Activated B cell treated with CpG ODN at 0.5 μM for 24 hours (primary cell): ENCODE measurements at places on chromosomes 7 and 10.

DNA sequence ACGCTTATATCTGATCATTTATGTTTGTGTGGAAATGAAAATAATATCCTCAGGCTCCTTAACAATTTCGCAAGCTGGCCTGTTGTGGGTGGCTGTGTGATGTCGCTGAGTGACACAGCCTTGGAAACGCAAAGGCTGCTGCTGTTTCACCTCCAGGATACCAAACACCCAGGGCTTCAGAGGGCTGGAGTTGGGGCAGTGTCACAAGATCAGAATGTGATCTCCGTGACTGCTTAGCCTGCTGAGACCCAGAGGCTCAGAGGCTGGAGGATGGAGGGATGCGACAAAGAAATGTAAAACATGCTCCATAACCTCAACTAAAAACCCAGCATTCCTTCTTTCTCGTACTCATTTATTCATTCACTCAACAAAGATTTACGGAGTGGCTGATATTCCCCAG, 37.2 kb upstream of the BMPER start:
- H3K36me3 ChIP-seq: no peaks in the 10 kb centered on the region
- no peak for DNase-seq
- no peaks in the 10 kb centered on the region for H3K4me1 ChIP-seq
- no peak overlapping the region for H3K27ac ChIP-seq
- no peak overlapping the region for H3K4me3 ChIP-seq
- H3K27me3 ChIP-seq: peaks cover 1% of the 10 kb centered on the region

- H3K36me3 ChIP-seq: no peaks in the 10 kb centered on the region
- no peak for DNase-seq
- no peaks in the 10 kb centered on the region for H3K4me1 ChIP-seq
- H3K27ac ChIP-seq: no peak overlapping the region
- H3K27me3 ChIP-seq: peaks cover 12% of the 10 kb centered on the region
Observed at GRCh38 chr7:131681961-131682360, 125.5 kb upstream of the PODXL start.

GRCh38 chr10:11533328-11533781, 78.1 kb downstream of the USP6NL start:
- peak overlapping the region; percentile 56 for H3K4me3 ChIP-seq
- H3K27ac ChIP-seq: peak overlapping the region; percentile 84
- H3K4me1 ChIP-seq: peaks cover 92% of the 10 kb centered on the region
- peaks cover 2% of the 10 kb centered on the region for H3K36me3 ChIP-seq
- DNase-seq: no peak
- no peaks in the 10 kb centered on the region for H3K27me3 ChIP-seq

GRCh38 chr10:95431900-95432342, 129.2 kb downstream of the SORBS1 start:
- no peaks in the 10 kb centered on the region for H3K4me1 ChIP-seq
- peaks cover 4% of the 10 kb centered on the region for H3K27me3 ChIP-seq
- no peak for DNase-seq
- no peaks in the 10 kb centered on the region for H3K36me3 ChIP-seq
- H3K4me3 ChIP-seq: no peak overlapping the region

GRCh38 chr7:79434098-79434497, 19.4 kb downstream of the MAGI2 start:
- H3K27me3 ChIP-seq: no peaks in the 10 kb centered on the region
- H3K27ac ChIP-seq: no peak overlapping the region
- H3K36me3 ChIP-seq: no peaks in the 10 kb centered on the region
- H3K4me1 ChIP-seq: no peaks in the 10 kb centered on the region
- no peak overlapping the region for H3K4me3 ChIP-seq
- no peak for DNase-seq

DNA sequence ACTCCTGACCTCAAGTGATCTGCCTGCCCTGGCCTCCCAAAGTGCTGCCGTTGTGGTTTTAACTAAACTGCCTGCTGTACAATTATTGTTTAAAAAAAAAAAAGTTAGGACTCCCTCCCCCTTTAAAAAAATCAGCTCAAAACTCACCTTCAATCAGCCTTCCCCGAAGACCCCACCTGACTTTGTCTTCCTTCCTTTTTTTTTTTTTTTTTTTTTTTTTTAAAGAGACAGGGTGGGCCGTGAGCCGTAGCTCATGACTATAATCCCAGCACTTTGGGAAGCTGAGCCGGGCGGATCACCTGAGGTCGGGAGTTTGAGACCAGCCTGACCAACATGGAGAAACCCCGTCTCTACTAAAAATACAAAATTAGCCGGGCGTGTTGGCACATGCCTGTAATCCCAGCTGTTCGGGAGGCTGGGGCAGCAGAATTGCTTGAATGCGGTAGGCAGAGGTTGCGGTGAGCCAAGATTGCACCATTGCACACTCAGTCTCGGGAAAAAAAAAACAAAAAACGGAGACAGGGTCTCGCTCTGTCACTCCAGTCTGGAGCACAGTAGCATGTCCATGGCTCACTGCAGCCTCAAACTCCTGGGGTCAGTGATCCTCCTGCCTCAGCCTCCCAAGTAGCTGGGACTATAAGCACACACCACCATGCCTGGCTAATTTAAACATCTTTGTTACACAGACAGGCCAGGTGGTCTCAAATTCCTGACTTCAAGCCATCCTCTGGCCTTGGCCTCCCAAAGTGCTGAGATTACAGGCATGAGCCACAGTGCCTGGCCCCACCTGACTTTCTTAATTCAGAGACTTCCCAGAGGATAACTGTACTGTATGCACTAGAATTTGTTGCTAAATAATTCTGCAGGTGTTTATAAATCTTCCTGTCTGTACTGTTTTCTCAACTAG, 3.2 kb downstream of the FIS1 start:
- H3K4me3 ChIP-seq: no peak overlapping the region
- H3K36me3 ChIP-seq: peaks cover 46% of the 10 kb centered on the region
- no peak overlapping the region for H3K27ac ChIP-seq
- no peak for DNase-seq
- H3K27me3 ChIP-seq: no peaks in the 10 kb centered on the region

DNA sequence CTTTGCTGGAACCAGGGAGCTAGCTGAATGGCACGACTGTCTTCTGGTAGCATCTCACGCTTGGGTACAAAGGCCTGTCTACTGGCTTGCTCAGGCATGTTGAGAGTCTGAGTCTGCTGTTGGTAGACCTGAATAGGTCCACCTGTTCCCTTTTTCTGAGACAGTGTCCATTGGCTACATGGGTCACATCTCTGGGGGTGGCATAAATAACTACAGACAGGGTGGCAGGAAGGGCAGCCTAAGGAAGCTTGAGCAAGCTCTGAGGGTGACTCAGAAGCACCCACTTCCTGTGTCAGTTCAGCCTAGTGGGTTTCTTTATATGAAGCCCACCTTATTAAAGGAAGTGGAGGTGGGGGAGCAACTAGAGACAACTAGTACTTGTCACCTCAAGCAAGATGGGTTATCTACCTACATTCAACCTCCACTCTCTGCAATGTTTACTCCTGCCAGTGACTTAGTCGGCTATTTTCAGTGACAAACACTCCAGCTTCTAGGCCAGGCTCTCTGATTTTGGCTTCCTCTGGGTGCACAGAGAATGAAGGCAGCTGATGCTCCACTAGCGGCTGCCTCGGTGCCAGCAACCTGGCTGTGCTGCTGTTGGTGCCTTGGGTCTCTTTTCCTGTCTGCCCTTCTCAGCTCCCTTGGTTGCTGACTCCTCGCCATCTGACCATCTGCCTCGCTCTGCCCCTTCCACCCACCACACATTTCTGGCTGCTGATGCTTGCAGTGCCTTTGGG, 5.7 kb upstream of the ZYX start:
- peak overlapping the region; percentile 60 for H3K27ac ChIP-seq
- H3K36me3 ChIP-seq: no peaks in the 10 kb centered on the region
- H3K27me3 ChIP-seq: no peaks in the 10 kb centered on the region
- H3K4me1 ChIP-seq: peaks cover 41% of the 10 kb centered on the region

- no peak for DNase-seq
- no peaks in the 10 kb centered on the region for H3K27me3 ChIP-seq
- no peaks in the 10 kb centered on the region for H3K4me1 ChIP-seq
Observed at GRCh38 chr7:43022008-43022407, 89.8 kb downstream of the MRPL32 start.

DNA sequence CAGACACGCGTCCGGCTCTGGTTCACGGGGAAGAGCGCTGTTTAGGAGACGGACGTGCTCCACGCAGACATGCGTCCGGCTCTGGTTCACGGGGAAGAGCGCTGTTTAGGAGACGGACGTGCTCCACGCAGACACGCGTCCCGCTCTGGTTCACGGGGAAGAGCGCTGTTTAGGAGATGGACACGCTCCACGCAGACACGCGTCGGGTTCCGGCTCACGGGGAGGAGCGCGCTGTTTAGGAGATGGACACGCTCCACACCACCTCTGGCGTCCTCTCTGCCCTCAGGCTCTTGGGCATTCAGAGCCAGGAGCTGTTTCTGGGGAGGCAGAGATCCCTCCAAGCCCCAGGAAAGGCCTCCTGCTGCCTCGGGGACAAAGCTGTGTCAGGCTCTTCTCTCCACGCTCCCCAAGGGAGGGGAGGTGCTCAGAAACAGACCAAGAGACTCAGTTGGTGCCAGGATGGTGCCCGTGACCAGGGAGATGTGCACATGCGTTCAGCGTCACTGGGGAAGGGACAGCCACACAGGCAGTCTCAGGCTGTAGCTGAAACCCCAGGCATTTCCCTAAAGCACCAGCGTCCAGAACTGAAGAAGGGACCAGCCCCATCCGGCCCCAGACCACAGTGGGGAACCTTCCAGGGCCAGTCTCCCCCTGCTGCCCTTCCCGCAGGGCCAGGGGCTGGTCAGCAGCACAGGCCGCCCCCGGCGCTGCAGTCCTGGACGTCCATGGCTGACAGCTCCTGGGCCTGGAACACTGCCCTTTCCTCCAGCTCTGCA, 175.6 kb downstream of the ELFN1 start:
- H3K36me3 ChIP-seq: peaks cover 26% of the 10 kb centered on the region
- DNase-seq: no peak
- peaks cover 10% of the 10 kb centered on the region for H3K4me1 ChIP-seq
- H3K4me3 ChIP-seq: no peak overlapping the region
- no peak overlapping the region for H3K27ac ChIP-seq

DNA sequence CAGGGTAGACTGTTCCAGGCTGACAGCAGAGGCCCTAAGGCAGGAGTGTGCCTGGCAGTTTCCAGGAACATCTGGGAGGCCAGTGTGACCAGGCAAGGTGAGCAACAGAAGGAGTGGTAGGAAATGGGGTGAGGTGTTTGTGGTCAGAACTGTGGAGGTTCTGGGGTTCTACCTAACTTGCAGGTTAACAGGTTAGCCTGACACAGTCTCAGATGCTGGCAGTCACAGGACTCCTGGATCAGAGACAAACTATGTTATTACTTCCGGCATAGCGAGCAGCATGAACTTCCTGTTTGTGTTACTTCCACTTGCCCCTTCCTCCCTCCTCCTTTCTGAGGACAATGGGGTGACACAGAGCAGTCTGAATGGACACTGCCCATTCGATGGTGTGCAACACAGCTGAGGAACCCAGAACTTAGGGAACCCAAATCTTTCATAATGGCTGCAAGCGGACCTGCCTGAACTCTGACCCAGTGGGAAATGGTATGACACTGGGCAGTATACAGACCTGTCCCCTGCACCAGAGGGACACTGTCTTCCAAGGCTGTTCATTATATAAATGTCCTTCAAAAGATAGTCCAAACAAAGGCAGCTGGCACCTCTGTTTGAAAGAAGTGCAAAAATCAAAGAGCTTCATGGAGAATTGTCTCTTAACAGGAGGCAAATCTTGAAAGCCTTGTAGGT, 3.9 kb upstream of the SAR1A start:
- H3K27ac ChIP-seq: peak overlapping the region; percentile 47
- H3K36me3 ChIP-seq: peaks cover 5% of the 10 kb centered on the region
- DNase-seq: no peak
- H3K27me3 ChIP-seq: peaks cover 4% of the 10 kb centered on the region
- no peak overlapping the region for H3K4me3 ChIP-seq

DNA sequence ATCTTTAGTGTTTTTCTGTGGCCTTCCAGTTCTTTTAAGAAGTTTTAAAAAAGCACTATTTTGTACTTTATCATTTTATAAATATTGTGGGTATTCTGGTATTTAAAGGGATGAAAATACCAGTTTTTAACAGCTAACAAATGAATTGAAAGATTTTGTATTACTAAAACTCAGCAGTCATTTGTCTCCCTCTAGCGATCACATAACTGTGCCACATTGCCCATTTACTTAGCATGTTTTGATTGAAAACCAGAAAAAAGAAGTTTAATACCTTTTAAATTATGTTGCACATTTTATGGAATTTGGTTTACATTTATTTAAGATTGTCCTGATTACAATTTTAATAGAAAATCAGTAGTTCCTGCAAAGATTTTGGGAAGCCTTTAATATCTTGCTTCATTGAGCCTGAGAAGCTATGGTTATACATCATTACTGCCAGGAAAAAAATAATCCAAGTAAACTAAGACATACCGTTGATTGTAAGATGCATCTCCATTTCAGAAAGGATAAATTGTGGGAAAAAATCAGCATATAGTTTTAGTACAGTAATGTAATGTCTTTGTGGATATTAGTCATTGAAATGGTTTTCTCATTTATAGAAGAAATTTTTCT, 34.9 kb downstream of the TAX1BP1 start:
- peaks cover 54% of the 10 kb centered on the region for H3K36me3 ChIP-seq
- no peaks in the 10 kb centered on the region for H3K27me3 ChIP-seq
- H3K4me1 ChIP-seq: no peaks in the 10 kb centered on the region
- no peak overlapping the region for H3K27ac ChIP-seq
- no peak overlapping the region for H3K4me3 ChIP-seq

- no peak overlapping the region for H3K27ac ChIP-seq
- peaks cover 55% of the 10 kb centered on the region for H3K4me1 ChIP-seq
- no peaks in the 10 kb centered on the region for H3K27me3 ChIP-seq
- H3K36me3 ChIP-seq: peaks cover 3% of the 10 kb centered on the region
Observed at GRCh38 chr10:3766046-3766756, 18.8 kb downstream of the KLF6 start.

DNA sequence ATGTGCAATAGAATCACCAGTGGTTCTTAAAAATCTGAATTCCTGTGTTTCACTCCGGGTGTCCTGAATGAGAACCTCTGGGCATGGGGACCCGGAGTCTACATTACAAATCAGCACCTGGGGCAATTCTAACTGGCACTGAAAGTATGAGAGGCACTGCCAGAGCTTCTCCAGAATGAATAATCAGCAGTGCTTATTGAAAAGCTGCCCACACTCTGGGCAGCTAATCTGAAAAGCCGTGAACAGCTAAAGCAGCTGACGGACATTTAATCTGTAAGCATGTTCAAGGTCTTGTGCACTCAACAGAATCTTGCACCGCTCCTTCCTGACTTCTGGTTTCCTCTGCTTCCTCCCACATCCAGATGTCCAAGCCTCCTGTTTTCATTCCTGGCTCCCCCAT, 113.3 kb upstream of the KIF5B start:
- DNase-seq: no peak
- no peaks in the 10 kb centered on the region for H3K4me1 ChIP-seq
- no peaks in the 10 kb centered on the region for H3K36me3 ChIP-seq
- no peak overlapping the region for H3K4me3 ChIP-seq
- peaks cover 8% of the 10 kb centered on the region for H3K27me3 ChIP-seq

GRCh38 chr7:91306266-91306665, 42.0 kb downstream of the FZD1 start:
- H3K27me3 ChIP-seq: no peaks in the 10 kb centered on the region
- no peak overlapping the region for H3K4me3 ChIP-seq
- peaks cover 2% of the 10 kb centered on the region for H3K4me1 ChIP-seq
- H3K27ac ChIP-seq: no peak overlapping the region
- DNase-seq: no peak

DNA sequence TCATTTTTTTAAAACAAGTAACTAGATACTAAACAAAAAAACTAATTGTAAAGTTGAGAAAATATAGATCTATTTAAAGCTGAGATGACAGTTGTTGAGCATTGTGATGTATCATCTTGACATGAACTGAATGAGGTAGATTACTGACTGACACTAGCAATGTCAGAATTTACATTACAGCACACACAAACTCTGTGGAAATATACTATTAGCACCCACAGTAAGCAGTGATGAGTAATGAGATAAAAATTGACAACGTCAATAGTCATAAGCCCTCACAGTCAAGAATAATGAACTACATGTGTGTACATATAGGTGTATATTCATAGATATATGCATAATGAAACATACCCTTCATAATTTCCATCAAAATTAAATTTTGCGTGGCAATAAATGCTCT, 368.4 kb downstream of the TFEC start:
- H3K4me3 ChIP-seq: no peak overlapping the region
- no peaks in the 10 kb centered on the region for H3K36me3 ChIP-seq
- no peak overlapping the region for H3K27ac ChIP-seq
